Posterior vena cava (tissue), 2 donors: ENCODE measurements at places on chromosomes 7 and 10.

GRCh38 chr7:23791721-23792120, 81.7 kb downstream of the STK31 start:
- no peak for DNase-seq

GRCh38 chr10:101217450-101218281, 11.6 kb downstream of the LBX1 start:
- DNase-seq, result no peak

- DNase-seq, result no peak
These were observed 230.5 kb upstream of the AUTS2 start for GRCh38 chr7:69367780-69368179.

GRCh38 chr10:3162533-3162932, 10.0 kb downstream of the PITRM1 start:
- DNase-seq, result no peak
